ENCODE measurements at places on chromosomes 6 and 20.

DNA sequence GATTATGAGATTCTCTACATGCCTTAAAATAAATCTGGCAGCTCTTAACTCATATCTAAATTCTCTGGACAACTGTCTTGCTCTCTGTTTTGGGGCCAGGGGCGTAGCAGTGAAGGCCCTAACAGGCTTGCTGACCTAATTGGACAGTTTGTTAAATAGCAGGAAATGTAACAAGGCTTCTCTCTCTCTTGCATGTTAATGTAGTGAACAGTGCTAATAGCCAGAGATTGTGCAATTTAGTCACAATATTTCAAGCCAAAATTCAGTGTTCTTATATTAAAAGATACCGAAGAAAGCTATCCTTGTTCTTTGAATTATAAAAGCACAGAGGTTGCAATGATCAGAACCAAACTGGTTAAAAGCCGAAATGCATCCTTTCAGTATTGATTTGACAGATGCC is 3.0 kb downstream of the PPP1R3D start:
- no peak for DNase-seq

GRCh38 chr6:160477901-160478300 is 129.7 kb downstream of the SLC22A3 start:
- DNase-seq: no peak

GRCh38 chr20:41316602-41317545 is 657 bp downstream of the ZHX3 start:
- DNase-seq: no peak

DNA sequence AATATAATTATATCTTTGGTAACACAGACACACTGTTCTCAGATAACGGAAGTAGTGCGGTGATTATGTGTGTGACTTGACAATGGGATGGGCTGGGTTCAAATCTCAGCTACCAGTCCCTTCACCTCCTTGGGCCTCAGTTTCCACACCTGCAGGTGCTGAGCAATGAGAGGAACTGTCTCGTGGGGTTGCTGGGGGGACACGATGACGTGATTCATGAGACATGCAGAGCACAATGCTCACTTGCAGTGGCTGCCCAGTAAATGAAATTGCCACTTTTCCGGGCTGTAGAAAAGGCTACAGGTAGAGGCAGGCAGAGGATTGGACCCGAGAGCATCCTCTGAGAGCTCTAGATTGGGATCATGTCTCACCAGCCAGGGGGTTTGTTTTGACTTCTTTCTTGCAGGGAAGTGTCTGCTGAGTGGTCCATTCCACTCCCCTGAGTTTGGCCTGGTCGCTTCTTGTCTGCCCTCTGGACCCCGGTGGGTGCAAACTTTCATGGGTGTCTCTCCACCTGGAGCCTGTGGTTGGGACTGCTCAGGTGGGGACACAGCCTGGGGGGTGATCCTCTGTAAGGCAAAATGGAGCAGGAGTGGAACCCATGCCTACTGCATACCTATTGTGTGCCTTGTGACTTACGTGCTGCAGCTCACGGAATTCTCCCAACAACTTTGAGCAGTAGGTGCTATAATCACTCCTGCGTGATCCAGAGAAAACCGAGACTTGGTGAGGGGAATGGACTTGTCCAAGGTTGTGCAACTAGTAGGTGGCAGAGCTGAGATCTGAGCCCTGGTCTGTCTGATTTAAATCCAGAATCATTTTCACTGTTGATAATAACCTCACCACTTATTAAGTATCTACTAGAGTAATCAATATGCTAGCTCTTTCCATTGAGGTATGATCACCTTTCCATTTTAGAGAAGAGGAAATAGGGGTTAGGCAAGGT is 147.2 kb downstream of the CEBPB start:
- no peak for DNase-seq

DNA sequence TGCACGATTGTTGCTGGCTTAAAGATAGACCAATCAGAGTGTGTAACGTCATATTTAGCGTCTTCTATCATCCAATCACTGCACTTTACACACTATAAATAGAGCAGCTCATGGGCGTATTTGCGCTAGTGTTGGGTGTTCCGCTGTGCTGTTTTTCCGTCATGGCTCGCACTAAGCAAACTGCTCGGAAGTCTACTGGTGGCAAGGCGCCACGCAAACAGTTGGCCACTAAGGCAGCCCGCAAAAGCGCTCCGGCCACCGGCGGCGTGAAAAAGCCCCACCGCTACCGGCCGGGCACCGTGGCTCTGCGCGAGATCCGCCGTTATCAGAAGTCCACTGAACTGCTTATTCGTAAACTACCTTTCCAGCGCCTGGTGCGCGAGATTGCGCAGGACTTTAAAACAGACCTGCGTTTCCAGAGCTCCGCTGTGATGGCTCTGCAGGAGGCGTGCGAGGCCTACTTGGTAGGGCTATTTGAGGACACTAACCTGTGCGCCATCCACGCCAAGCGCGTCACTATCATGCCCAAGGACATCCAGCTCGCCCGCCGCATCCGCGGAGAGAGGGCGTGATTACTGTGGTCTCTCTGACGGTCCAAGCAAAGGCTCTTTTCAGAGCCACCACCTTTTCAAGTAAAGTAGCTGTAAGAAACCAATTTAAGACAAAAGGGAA is 57.9 kb downstream of the TRIM38 start:
- DNase-seq: peak; percentile 68

DNA sequence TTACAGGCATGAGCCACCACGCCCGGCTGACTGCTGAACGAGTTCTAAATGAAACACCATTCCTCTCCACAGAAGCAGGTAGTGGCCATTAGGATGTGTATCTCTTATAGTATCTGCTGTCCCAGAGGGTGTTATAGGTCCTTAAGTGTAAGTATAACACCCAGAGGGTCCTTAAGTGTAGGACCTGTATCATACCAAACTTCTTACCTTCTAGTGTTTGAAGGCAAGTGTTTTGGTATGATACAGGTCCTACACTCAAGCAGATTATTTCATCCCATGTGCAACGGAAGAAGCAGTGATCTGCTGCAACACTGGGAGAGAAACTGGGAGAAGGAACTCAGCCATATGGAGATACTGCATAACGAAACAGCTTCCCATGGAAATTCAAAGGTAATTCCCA is 17.4 kb downstream of the BMP7 start:
- DNase-seq: no peak

DNA sequence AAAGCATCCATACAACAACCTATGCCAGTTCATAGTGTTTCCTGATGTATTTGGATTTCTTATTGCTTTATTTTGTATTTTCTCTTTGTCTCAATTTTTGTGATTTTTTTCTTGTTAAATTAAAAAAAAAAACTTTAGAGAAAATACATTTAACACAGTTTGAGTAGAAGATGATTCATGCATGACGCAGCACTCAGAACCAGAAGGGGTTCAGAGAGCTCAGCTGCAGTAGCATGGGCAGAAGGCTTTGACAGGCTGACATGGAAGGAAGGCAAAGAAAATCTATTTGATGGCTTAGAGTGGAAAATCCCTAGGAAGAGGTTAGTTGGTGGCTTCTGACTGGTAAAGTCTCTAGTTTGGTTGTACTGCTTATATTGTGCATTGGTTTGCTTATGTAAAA is 207.2 kb upstream of the STXBP5 start:
- no peak for DNase-seq

DNA sequence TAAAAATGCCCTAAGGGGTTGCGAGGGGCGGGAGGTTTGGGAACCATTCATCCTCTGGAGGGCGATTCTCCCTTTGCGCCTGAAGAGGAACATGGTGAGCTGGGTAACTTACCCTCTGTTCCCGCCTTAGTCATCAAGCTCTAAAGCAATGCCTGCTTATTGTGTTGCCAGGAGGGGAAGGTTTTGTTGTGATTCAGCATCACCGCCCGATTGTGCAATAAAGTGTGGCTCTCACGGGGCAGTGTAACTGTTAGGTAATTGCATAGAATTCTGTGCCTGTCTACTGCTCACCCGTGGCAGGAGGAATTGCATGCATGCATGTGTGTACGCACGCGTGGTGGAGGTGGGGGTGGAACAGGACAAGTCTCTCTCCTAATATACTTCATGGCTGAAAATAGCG is 95.5 kb upstream of the AGPAT4 start:
- DNase-seq: no peak

DNA sequence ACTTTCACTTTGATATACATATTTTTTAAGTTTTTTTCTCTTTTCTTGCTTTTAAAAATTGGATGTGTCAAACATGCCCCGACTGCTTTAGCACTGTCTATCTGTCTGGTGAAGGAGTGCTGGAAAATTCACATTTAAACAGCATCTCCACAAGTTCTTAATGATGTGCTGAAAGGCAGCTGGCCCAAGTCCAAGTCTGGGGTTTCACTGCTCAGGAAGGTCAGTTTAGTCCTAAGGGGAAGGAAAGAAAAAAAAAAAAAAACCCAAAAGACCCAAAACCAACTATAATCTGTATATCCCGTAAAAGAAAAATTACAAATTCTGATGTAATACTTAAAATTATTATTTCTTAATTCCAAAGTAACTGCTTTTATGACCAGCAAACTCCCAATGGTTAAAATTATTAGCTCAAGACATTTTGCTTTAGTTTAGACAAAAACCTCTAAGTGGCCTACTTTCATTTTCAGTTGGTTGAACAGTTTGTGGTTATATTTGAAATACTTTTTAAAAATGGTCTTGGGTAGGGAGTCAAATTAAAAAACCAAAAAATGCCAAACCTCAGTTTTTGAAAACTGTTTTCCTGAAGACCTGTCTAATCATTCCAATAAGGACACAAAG is 79.5 kb upstream of the PREP start:
- no peak for DNase-seq

DNA sequence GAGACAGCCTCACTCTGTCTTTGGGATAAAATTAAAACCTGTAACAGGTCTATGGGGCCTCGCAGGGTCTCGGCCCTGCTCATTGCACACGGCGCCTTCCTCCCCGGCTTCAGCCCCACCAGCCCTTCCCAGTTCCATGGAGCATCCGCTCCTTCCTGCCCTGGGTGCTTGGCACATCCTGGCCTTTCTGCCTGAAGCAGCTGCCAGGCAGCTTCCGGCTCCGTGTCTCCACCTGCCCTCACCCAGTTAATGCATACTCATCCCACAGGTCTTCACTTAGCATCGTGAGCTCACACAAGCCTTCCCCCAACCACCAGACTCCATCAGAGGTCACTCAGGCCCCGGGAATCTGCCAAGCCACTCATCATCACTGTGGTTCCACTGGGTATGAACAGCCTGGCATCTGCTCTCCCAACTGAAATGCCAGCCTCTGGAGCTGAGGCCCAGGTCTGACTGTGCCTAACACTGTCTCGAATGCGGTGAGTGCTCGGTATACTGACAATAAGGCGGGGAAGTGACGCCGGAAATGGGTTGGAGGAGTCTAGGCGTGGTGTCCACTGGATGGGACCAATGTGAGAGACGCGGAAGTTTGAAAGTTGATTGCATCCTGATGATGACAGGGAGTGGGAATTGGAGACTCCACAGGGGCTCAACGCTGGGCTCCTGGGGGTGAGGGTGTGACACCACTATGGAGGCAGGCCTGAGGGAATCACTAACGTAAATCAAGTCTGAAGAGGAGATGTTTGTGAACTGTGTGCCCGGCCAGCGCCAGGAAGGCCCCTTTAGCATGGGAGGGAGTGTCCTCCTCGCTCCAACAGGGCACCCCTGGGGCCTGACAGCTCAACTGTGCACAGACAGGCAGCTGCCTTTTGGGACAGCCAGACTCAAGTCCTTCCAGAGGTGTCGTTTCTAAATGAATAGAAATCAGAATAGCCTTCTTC is 245.8 kb downstream of the TTLL2 start:
- DNase-seq: no peak

DNA sequence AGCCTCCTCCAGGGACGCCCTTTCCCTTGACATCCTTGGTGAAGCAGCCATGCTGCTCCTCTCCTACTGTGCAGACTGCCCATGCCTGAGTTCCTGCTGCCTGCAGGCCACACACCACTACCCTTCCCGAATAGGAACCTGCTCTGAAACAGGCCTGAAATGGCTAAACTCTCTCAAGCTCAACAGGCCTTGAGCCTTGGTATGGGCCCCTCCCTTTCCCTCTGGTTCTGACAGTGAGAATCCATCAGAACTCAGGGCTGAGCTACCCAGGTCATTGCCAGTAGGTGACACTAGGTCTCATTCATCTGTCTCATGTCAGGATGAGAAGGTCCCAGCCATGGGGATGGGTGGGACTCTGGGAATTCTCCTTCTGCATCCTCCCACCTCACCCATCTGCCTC is 25.7 kb downstream of the RAET1L start:
- DNase-seq: no peak

GRCh38 chr6:108578595-108579327 is 18.0 kb downstream of the FOXO3 start:
- DNase-seq: no peak

- no peak for DNase-seq
Measured at GRCh38 chr20:23631226-23631822, 6.4 kb downstream of the CST3 start.

DNA sequence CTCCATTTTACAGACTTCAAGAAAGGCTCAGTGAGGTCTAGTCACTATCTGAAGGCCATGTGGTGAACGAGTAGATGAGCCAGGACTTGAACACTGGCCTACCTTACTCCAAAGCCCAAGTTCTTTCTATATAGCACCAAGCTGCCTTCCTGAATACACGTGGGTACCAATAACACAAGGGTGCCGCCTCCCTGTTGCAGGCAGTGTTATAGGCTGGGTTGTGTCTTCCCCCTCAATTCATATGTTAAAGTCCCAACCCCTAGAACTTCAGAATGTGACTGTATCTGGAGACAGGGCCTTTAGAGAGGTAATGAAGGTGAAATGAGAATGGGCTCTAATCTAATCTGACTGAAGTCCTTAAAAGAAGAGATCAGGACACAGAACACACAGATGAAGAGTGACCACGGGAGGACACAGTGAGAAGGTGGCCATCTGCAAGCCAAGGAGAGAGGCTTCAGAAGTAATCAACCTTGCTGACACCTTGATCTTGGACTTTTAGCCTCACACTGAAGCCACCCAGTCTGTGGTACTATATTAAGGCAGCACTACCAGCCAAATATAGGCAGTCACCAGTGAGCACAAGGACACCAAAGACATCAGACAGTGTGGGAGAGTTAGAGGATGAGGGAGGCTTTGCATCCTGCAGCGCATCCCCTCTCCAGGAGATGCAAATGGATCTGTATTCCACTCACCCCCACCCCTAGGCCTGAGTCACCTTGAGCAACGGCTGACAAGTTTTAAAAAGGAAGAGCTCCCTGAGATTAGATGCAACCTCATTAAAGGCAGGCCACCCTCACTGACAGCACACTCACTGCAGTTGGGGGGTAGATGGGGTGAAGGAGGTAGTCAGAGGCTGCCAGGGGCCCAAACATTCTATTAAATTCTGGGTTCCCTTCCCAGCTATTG is 40.9 kb upstream of the LYRM2 start:
- DNase-seq: no peak

DNA sequence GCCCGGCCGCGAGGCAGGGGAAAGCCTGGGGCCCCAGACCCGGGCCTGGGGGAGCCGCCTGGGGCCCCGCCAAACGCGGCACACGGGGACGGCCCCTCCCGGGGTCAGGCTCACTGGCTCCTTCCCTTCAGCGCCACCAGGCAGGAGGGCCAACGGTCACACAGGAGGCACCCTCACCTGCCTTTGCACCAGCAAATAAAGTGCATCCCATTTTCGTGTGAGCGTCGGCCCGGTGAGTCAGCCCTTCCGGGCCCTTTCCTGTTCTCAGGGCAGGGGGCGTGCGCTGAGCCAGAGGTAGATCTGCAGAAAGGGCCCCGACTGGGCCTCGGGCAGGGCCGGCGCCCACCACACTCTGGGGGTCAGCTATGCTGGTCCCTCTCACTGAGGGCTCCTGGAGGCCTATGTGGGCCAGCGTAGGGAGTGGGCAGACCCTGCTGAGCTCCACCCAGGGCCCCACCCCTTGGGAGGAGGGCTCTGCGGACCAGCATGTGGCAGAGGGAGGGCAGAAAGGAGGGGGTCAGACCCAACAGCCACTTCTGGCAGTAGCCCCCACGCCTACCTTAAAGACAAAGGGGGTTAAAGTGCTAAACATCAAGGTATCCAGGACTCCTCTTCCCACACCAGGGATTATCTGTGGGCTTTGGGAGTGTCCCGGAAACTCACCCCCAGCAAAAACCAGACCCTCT is 931 bp upstream of the UCKL1 start:
- peak; percentile 65 for DNase-seq
